ENCODE measurements at places on chromosomes 7 and 10.

- DNase-seq = no peak
Observed at GRCh38 chr10:123757853-123758252, 91.7 kb downstream of the GPR26 start.

GRCh38 chr10:11150231-11150731 lies 132.6 kb downstream of the CELF2 start:
- DNase-seq = no peak

DNA sequence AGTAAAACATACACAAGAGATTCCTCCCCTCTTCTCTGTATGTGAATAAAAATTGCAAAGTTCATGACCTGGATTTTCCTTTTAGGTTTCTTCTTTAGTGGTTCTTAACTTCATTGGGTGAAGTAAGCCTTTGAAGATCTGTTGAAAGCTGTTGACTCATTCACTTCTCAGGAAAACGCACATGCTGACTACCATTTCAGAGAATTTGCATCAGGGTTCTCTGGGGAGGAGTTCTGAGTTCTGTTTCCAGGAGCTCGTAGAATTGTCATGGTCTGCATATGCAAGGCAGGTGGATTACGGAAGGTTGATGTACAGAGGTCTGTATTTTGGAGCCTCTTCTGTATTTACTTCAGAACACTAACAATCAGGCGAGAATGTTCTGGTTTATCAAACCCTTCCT lies 962 bp upstream of the SLC26A4 start:
- DNase-seq = no peak

DNA sequence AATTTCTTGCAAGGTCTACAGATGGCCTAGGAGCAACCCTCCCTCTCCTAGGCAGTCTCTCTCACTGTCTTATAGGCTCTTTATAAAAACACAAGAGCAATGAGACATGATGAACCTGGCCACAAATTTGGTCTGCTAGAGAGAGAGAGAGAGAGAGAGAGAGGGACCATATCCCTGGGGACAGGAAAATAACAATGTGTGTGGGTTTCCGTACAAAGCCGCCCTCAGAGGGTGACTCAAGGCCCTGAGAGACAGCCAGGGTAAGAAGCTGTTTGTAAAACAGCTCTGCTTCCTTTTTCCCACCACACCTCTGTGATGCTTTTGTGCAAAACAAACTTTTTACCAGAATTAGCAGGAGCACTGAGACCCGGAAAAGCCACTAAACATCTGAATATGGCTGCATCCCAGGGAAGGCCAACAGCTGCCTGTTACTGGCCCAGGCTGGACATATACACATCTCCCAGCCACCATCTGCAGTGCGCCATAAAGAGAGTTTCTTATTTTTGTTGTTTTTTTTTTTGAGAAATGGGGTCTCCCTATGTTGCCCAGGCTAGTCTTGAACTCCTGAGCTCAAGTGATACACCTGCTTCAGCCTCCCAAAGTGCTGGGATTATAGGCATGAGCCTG lies 18.4 kb downstream of the GIMAP5 start:
- DNase-seq = no peak

DNA sequence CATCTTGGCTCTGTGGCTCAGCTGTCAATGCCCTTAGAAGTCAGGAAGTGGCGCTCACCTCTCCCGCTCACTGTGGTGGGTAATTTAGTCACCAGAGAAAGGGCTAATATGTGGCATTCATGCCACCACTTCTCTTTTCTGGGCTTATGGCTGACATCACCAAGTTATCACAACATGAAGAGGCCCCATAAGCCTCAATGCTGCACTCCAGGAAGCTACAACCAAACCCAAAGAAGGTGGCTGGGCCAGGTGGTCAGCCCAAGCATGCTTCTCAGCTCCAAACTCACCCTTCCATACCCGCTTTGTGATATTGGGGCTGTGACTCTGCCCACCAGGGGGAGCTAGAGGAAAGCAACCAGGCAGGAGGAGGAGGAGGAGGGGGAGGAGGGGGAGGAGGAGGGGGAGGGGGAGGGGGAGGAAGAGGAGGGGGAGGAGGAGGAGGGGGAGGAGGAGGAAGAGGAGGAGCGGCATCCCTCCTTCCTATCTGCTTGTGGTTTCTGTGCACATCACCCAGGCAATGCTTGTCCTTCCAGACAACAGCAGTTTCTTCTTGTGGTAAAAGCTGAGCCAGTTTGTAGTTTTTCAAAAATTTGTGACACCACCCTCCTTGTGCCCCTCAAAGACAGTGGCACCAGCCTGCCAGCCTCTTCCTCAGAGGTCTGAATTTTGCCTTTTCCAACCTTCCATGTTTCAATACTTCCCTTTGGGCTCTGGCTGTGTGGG lies 42.1 kb downstream of the CYP26A1 start:
- DNase-seq = no peak

GRCh38 chr10:48209241-48209640 lies 65.3 kb downstream of the FRMPD2 start:
- no peak for DNase-seq

DNA sequence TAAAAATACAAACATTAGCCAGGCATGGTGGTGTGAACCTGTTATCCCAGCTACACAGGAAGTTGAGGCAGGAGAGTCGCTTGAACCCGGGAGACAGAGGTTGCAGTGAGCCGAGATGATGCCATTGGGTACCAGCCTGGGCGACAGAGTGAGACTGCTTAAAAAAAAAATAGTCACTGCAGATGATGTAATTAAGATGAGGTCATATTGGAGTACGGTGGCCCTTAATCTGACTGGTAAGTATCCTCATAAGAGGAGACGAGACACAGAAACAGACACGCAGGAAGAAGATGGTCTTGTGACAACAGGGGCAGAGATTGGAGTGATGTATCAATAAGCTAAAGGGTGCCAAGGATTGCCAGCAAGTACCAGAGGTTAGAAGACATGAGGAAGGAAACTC lies 156.0 kb downstream of the FAM107B start:
- DNase-seq = no peak

- DNase-seq = no peak
Observed at GRCh38 chr7:50754241-50754640, 28.5 kb downstream of the GRB10 start.

- DNase-seq = no peak
Observed at GRCh38 chr10:88664142-88664541, at the start of gene LIPF. TSS of gene LIPF (plus strand) at chr10:88664442. CDS start at chr10:88667298, 2,856 bp downstream.

Data from T1000 (cell line).